ENCODE measurements at places on chromosomes 1 and 21.

- DNase-seq = no peak
Measured at GRCh38 chr1:207866471-207867135, 44.3 kb downstream of the CD34 start.

DNA sequence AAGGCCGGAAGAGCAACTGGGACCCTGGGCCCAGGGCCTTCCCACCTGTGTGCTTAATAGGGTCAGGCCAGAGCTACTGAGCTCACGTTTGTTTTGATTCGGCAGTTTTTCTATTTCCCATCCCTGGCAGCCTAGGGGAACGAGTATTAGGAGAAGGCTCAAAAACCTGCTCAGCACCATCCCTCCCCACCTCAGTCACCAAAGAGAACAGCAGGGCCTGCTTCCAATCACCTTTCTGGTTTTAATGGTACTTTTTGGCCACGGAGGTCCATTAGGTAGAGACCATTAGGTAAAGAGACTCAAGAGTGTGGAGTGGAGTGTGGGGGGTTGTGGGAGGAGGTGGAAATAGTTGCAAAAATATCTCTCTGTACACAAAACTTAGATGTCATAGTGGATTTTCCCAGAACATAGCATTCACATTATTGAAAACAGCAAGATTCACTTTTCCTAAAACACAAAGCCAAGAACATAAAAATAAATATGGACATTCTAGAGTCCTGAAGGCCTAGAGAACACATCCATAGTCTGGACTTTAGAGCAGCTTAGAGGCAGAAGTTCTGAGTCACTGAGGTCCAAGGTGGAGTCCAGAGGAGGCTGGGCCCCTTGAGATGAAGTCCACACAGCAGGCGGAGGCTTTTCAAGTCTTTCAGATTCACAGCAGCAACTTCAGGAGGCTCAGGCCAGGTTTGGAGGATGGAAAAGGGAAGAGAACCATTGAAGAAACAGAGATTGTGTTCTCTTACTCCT, 19.5 kb downstream of the NUAK2 start:
- DNase-seq = no peak

DNA sequence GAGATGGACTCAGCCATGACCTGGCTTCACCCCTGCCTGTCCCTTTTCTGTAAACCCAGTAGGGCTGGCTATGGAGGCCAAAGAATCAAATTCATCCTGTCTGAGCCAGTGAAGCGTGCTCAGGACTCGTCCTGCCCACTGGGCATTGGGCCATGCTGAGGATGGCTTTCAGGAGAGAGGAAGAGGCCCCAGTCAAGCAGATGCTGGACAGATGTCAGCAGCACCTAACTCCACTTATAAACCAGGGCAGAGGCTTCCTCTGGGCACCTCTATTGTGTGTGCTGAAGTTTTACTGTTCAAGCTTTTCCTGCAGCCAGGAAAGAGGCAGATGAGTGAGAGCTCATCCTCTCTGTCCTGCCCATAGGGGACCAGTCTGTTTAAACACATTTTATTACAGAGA, 97.4 kb upstream of the GCLM start:
- no peak for DNase-seq

- DNase-seq = no peak
Measured at GRCh38 chr1:33388805-33389771, 41.8 kb downstream of the PHC2 start.

GRCh38 chr1:177984136-177984525, 14.3 kb upstream of the SEC16B start:
- no peak for DNase-seq

- DNase-seq = no peak
Measured at GRCh38 chr1:167479331-167479979, 38.9 kb downstream of the CD247 start.

GRCh38 chr1:43205671-43206070, 33.5 kb downstream of the CFAP57 start:
- no peak for DNase-seq

GRCh38 chr1:5423109-5423508, 569.1 kb downstream of the NPHP4 start:
- DNase-seq = peak; percentile 9

DNA sequence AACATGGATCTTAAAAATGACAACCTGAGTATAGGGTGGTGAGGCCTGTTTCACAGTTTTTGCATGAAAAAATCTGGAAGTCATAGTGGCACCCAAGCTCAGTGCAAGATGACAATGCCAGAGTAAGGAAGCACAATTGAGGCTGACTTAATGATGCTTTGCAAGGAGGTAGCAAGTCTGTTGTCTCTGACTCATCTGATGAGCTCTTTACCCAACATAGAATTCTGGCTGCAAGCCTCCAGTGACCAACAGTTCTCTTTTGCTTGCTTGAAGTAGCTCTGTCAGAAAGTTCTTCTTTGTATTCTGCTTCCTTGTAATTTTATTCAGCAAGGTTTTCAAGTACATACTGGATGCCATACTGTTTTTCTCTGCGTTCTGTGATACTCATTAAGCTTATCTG, 117.1 kb downstream of the FOXD2 start:
- DNase-seq = no peak

DNA sequence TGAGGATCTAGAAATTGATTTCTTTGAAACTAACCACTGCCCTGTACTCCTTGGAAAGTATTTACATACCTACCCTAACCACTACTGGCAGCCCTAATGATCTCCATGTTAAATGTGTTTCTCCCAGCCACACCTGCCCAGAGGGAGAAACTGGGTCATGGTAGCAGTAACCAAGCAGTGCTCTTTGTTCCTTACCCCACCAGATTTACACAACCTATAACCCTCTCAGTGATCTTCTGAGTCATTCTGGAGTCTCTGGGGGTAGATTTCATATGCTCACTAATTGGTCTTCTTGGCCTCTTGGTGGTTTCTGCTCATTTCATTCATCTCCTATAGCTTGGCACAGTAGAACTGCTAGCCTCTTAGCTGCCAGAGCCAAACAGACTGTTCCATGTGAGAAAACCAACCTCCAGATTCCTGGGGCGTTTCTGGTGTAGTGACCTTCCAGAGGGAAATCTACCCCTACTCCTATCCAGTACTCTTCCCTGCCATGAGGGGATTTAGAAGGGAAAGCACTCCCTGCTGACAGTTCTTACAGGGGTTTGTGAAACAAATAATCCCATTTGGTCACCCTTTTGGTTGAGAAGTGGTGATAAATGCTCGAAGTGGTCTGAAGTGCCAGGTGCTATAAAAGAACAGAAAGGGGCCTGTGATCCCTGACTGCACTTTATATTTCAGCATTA, 36.2 kb upstream of the LRIG2 start:
- no peak for DNase-seq

DNA sequence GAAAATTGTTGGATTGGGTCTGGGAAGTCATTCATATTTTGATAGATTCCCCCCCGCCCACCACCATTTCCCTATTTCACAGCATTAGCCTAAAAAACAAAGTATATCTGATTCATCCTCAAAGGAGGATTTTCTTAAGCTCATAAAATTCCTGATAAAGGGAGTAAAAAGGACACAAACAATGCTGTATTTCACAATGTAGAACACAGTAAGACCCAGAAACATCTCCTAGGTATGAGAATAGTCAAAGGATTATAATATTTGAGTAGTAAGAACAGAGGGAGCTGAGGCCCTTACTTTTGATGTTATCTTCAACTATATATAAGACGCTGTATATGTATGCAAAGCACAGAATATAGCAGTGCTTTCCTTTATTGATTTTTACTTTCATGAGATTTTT, 225.3 kb downstream of the TGFB2 start:
- no peak for DNase-seq

DNA sequence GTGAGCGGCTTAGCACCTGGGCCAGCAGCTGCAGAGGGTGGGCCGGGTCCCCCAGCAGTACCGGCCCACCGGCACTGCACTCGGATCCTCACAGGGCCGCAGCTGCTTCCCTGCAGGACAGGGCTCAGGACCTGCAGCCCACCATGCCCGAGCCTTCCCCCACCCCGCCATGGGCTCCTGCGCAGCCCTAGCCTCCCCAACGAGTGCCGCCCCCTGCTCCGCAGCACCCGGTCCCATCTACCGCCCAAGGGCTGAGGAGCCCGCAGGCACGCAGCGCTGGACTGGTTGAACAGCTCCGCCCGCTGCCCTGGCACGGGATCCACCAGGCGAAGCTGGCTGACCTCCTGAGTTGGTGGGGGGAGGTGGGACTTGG, 6.3 kb upstream of the ACBD6 start:
- no peak for DNase-seq

GRCh38 chr1:17798799-17799382, 43.8 kb downstream of the ACTL8 start:
- no peak for DNase-seq

DNA sequence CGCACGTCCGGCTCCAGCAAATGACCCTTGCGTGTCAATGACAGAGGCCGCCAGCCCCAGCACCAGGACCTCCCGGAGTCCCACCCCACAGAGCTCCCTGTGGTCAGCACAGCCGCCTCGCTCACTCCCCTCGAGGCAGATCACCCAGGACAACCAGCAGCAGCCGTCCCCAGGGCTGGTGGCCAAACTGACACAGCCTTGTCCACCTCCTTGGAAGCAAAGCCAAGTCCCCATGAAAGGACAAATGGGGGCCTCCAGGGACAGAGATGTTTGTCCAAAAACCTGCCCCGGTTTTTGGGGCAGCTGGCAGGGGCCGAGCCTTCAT, 2.1 kb downstream of the KRTAP10-10 start:
- no peak for DNase-seq

DNA sequence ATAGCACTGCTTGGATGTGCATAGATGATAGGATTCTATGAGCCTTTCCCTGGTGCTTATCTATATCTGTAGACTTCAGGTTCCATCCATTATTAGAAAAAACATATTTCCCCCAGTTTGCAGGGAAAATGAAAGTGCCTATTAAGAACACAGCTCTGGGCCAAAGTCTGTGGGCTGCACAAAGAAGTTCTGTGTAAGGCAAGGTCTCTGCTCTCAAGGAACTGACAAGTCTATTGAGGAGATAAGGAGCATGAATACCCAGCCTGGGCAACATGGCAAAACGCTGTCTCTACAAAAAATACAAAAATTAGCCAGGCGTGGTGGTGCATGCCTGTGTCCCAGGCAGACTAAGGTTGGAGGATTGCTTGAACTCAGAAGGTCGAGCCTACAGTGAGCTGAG, 22.3 kb upstream of the SDE2 start:
- no peak for DNase-seq

- no peak for DNase-seq
Measured at GRCh38 chr1:48362901-48363300, 109.1 kb downstream of the SPATA6 start.

GRCh38 chr1:223135176-223135942, 7.7 kb downstream of the TLR5 start:
- no peak for DNase-seq

- no peak for DNase-seq
Measured at GRCh38 chr1:10646347-10646861, 150.0 kb downstream of the CASZ1 start.

- no peak for DNase-seq
Measured at GRCh38 chr21:32779983-32780382, 8.4 kb upstream of the PAXBP1 start.
